ENCODE measurements at places on chromosomes 6 and 20.

DNA sequence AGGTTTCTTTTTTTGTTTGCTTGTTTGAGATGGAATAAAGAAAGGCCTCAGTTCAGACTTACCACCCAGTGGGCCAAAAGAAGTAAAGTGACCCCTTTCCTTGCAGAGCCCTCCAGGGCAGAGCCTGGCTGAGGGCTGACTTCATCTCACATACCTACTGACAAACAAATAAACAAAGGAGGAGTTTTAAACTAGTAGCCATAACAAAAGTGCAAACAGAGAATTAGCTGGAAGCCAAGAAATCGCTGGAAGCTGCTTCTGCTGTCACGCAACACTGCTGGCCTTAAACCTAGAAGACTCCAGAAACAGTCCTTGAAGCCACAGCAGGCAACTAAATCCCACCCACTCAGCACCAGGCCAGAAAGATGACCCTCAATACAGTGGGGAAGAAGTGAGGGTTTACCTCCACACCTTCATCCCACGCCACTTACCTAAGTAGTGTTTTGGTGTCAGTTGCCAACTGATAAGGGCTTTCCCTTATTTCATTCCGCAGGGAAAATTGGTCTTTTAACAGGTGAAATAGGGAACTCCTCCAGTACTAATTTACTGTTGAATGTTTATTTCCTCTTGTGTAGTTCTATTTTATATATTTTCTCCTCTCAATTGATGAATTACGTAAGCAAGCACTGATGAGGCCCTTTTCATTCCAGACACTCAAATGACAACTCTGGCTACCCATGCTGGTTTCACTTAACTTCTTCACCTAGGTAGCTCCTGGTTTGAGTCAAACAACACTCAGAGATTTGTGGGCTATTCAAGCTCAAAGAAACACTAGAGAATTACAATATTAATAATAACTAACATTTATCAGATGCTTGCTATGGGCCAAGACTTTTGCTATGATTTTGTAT lies 46.2 kb downstream of the EDN1 start:
- no peak for DNase-seq

GRCh38 chr20:33393609-33394008 lies 7.7 kb downstream of the CDK5RAP1 start:
- DNase-seq: no peak

DNA sequence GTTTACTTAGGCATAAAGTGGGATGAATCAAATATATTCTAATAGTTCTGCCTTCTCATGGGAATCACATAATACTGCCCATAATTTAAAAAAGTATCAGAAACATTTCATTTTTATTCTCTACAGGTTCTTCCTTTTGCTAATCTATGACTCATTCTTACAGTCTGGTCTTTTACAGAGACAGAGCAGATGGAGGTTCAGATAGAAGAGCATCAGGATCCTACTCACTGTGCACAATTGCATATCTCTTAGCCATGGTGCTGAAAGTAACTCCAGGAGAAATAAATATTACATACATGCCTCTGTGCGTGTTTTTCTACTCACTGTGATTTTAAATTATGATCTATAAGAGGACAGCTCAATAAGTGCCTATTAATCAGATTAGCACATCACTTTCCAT lies 16.3 kb upstream of the OR2B6 start:
- no peak for DNase-seq

DNA sequence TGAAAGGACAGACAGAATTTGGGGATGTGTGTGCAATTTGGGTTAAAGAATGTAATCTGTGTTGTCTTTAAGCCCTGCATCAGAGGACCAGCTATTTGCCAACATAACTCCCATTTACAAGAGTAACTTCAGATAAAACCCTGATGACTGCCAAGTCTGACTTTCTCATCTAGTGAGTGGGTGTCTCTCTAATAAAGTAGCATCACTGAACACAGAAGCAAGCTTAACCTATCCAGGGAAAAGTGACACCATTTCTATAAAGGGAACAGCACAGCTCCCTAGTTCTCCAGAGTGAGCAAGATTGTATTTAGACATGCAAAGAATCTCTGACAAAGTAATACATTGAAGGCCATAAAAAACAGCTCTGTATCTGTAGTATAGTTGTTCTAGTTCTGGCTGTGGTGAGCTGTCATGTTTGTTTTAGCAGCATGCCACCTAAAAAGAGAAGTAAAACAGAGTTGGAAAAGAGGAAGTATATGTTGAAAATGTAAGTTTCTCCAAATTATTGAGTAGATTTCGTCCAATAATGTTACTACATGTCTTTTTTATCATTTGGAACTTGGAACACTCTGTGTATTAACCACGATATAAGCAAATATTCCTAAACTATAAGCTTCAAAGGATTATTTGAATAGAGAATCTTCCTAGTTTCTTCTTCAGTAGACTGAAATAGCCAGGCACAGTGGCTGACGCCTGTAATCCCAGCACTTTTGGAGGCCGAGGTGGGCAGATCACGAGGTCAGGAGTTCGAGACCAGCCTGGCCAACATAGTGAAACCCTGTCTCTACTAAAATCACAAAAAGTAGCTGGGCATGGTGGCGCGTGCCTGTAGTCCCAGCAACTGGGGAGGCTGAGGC lies 8.8 kb upstream of the PIM1 start:
- no peak for DNase-seq

- DNase-seq: no peak
These were observed 98.8 kb downstream of the YTHDF1 start for GRCh38 chr20:63117151-63117550.
